Stimulated activated CD4-positive, alpha-beta T cell treated with anti-CD3 and anti-CD28 coated beads, TNF-alpha, amount 100 ng/mL, for 4 hours (primary cell): ENCODE measurements at places on chromosomes 6 and 20.

DNA sequence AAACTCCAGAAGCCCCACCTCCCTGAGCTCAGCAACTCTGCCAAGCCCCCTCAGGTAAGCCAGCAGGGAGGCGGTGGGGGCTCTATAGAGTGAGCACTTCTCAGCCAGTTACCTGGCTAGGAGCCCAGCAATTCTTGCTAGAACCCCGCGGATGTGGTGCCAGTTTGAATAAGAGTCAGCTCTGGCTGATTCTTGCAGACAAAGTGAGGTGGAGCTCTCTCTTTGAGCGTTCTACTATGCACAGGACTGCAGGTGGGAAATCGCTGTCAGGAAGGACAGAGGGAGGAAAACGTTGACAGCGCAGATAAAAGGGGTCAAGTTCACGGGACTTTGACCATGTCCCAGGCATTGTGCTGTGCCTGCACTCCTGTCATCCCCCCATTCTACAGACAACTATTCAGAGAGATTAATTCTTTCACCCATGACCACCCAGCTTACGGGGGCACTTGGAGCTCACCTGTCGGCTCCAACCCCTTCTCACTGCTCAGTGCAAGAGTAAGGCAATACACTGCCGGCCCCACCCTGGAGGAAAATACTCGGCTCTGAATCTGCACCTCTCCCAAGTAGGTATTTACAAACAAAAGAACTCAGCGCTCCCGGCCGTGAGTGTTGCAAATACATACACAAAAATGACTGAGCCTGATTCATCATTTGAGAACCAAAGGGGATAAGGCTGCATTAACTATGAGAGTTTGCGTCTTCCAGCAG is 92.9 kb downstream of the ANKRD60 start:
- no peak for DNase-seq

- no peak for DNase-seq
Measured at GRCh38 chr20:20594171-20594530, 118.3 kb downstream of the RALGAPA2 start.

DNA sequence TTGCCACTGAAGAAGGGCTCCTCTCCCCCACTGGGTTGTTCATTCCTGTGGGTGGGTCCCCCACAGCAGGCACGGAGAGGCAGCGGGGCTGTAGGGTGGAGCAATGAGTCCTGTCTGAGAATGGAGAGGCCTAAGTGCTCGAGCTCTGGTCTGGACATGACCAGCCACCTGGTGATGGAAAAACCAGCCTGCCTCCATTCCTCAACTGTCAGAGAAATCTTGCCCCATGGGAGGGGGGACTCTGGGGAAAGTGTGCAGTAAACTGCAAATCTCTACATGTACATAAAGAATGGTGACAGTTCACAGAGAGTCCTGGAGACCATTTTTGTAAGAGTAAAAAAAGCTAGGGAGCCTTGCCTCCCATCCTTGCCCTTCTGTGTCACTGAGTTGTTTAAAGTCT is 34.1 kb downstream of the INSM1 start:
- DNase-seq = no peak

DNA sequence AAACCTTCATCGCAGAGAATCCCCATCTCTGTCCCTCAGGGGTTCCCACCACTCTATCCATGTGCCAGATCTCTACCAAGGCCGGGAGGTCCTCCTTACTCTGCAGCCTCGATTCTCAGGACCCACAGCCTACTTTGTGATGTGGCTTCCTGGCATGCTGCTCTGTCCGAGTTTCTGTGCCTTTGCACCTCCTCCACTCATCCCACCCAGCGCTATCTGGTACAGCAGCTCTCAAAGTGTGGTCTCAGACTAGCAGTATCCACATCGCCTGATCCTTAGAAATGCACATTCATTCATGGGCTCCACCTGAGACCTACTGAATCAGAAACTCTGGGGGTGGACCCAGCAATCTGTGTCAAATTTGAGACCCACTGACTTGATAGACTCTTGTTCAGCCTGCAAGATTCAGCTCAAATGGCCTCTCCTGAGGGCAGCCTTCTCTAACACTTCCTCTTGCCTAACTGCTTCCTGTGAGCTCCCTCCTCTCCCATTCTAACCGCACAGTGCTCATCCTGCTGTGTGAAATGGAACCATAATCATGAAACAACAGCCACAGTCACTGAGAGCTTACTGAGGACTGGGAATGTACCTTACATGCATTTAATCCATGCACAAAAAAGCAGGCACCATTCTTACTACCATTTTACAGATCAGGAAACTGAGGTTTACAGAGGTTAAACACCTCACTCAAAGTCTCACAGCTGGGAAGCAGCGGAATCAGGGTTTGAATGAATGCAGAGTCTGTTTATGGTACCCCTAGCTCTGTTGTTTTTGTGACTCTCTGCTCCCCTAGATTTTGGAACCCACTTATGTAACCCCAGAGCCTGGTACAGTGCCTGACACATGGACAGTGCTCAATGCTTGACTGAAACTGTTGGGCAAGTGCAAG is 69.4 kb downstream of the JPH2 start:
- no peak for DNase-seq

DNA sequence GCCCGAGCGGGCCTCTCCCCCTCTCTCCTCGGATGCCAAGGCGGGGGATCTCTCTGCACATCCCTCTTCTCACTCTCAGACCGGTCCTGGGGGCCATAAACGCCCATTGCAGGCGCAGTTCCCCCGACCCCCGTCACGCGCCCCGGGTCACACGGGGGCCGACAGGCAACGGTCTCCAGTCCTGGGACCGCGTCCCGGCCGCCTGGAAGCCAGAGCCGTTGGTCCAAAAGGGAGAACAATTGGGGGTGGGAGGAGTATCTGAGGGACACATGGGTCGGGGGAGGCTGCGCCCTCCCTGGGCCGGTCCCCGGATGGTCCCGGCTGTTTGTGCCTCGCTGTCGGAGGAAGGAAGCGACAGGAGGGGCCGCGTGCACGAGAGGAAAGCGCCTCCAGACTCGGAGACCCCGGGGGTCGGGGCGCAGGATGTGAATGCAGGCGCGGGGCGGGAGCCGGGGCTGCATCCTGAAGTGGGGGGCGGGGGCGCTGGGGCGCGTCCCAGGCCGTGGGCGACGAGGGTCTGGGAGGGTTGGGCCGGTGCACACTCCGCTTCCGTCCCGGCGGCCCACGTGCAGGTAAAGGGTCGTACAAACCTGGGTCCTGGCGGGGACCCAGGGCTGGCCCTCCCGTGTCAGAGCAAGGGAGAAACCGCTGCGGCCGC is 903 bp downstream of the SLC4A11 start:
- no peak for DNase-seq

DNA sequence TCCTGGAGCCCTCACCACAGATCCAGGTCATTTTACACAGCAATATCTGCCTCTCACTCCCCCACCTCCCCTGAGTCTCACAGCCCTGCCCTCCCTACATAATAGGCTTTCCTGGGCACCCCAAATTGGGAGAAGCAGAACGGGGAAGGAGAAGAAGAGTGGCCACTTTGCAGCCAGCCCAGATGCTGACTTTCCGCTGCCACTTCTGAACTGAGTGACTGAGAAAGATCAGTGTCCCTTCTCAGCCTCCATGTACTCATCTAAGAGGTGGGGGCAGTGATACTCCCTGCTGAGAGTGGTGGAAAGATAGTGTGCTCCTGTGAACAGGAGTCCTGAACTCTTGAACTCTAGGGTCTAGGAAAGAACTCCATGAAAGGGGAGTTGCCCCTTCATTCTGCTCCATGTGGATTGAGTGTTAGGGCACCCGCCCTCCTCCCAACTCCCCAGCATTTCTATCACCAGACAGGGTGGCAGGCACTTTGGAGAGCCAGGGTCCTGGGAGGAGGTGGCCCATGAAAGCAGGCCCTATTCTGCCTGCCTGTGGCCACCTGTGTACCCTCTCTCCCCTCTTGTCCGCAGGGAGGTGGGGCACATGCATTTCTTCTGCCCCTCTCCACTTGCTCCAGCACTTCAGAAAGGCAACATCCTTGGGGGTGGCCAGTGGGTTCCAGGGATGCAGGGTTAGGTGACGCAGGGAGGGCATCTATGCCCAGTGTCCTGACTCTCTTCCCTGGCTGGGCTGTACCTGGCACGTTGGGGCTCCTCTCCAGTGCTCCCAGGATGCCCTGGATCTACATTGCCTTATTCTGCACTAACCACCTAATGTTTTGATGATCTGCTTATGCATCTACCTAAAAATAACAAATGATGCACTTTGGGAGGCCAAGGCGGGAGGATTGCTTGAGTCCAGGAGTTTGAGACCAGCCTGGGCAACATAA is 38.3 kb upstream of the MRPS18A start:
- no peak for DNase-seq

GRCh38 chr20:19025430-19026120 is 186.9 kb upstream of the SLC24A3 start:
- no peak for DNase-seq

GRCh38 chr6:52243282-52243893 is 912 bp downstream of the IL17F start:
- no peak for DNase-seq

GRCh38 chr6:16494793-16495192 is 256.4 kb downstream of the GMPR start:
- no peak for DNase-seq

- no peak for DNase-seq
Measured at GRCh38 chr6:87436435-87436834, 28.7 kb downstream of the CFAP206 start.

- DNase-seq = no peak
Measured at GRCh38 chr20:56347628-56348304, 11.0 kb upstream of the FAM210B start.

DNA sequence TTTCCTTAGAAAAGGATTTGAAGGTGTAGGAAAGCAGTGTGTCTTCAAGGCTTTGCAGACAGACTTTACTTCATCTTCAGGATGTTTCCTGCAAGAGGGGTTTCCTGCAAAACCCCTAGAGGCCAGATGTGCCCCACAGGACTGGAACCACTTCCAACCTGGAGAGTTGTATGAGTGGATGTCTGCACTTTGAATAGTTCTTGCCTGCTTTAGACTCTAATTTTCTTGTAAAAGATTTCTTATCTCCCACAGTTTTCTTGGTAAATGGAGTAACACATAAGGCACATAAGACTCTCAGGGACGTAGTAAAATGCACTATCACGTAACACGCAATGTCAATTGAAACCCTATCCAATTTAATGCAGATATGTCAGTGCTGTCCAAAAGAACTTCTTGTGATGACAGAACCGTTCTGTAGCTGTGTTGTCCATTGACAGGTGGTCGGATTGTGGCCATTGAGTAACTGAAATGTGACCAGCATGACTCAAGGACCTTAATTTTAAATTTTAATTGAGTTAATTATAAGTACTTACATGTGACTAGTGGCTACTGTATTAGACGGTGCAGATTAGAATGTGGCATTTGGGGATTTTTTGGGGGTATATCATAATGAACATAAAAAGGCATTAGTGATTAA is 118.7 kb downstream of the JARID2 start:
- no peak for DNase-seq

GRCh38 chr6:151749341-151749740 is 58.1 kb upstream of the ESR1 start:
- no peak for DNase-seq

GRCh38 chr6:151292974-151293687 is 53.4 kb downstream of the AKAP12 start:
- DNase-seq = no peak

DNA sequence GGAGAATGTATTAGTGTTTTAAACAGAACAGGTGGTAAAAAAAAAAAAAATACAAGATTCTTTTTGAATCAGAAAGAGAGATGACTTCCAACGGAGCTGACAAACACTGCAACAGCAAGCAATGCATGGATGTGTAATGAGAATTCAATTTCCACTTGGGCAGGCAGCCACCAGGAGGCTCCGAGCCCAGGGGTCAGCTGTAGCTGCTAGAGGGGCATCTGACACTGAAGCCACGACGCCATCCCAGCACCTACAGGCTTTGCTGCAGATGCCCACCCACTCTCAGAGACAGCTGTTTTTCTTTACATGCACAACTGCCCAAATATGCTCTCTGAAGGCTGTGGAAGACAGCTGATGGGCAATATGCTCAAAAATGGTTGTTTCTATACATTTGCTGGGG is 75.4 kb downstream of the ELOVL5 start:
- no peak for DNase-seq

DNA sequence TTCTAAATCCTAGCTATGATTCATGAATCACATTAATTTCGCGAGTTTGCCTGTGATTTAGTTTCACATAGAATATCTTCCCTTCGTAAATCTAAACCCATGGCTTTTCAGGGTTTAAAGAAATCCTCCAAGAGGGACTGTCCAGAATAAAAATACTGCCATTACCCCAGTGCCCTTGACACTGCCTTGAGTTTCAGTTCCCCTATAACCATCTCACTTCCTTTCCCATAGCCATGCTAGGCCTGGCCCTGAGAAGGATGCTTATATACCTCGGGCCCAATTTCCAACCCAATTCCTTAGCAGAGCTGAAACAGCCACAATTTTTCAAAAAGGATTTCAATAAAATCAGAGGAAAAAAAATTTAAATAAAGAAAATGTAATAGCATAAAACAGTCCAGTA is 697.3 kb downstream of the FRK start:
- DNase-seq = no peak

GRCh38 chr6:24692003-24692402 is 25.1 kb downstream of the ACOT13 start:
- no peak for DNase-seq

DNA sequence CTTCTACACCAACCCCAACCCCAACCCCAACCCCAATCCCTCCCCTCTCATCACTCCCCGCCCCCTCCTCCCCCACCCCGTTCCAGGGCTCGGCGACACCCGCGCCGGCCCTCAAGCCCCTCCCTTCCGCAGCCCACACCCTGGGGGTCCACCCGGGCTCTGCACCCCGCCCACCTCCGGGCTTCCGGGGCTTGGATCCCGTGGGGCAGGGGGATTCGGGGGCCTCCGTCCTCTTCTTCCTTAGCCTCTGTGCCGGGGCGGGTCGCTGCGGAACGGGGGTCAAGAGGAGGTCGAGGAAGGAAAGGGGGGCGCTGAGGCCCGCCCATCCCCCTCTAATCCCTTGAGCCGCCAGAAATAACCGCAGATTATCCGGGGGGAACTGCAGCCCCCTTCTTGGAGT is 690 bp downstream of the TULP1 start:
- no peak for DNase-seq

DNA sequence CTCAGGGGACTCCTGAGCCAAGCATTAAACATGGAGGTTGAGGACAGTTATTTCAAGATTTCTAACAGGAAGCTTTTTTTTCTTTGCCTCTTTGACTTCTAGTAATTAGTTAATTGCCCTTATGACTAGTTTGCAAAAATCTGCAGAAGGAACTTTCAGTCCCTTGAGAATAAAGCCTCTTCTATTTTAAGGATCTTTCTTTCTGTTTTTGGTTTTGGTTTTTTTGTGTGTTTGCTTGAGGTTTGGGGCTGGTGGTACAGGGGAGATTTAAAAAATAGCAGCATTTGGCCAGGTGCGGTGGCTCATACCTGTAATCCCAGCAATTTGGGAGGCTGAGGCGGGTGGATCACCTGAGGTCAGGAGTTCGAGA is 259.3 kb downstream of the BMP7 start:
- no peak for DNase-seq
